ENCODE measurements at places on chromosomes 4 and X.

DNA sequence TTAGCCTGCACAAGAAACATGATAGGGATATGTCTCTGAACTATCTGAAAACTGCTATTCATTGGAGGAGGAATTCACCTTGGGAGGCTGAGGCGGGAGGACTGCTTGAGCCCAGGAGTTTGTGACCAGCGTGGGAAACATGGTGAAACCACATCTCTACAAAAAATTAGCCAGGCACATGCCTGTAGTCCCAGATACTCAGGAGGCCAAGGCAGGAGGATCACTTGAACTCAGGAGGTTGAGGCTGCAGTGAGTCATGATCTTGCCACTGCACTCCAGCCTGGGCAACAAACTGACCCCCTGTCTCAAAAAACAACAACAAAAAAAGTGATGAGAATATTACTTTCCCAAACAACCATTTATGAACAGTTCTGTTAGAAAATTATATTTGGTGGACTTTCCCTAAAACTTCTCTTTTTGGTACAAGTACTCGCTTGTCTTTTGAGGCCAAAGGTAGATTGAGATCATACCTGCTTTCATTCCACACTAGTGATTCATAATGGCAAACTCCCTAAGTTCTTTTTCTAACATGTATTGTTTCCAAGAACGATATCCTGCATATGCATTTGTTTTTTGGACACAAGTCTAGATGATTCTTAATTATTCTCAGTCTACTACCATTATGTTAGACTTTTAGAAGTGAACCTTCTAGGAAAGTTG lies 33.4 kb downstream of the METTL14 start:
- no peak for DNase-seq

- no peak for DNase-seq
Measured at GRCh38 chr4:64353904-64354303, 55.3 kb downstream of the TECRL start.

- no peak for DNase-seq
Measured at GRCh38 chrX:44330227-44330626, 13.2 kb downstream of the EFHC2 start.

DNA sequence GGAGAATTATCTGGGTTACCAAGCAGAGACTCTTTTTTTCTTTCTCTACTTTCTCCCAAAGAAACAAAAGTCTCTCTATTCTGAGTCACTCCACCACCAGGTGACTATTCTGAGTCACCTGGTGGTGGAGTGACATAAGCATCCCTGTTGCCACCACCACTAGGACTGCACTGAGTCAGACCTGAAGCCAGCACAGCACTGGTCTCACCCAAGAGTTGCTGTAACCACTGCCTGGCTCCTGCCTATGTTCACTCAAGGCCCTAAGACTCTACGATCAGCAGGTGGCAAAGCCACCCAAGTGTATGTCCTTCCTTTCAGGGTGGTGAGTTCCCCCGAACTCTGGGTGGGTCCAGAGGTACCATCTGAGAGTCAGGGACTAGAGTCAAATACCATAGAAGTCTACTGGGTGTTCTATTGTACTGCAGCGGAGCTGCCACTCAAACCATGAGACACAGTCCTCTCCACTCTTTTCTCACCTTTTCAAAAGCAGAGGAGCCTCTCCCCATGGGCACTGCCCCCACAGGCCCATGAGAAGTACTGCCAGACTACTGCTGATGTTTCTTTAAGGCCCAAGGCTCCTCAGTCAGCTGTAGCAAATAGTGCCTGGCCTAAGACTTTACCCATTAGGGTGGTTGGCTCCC lies 209.6 kb upstream of the IRS4 start:
- no peak for DNase-seq

All from left forelimb (tissue), 1 donor.